ENCODE measurements at places on chromosomes 11 and 22.

- no peak for DNase-seq
Observed at GRCh38 chr11:7604331-7604955, 68.9 kb downstream of the CYB5R2 start.

- DNase-seq, result no peak
Observed at GRCh38 chr22:46350646-46351045, 15.1 kb downstream of the TRMU start.

GRCh38 chr11:72189455-72190250, 2.3 kb upstream of the FOLR1 start:
- DNase-seq, result peak; percentile 81

GRCh38 chr11:3866206-3866605, 10.7 kb downstream of the STIM1 start:
- DNase-seq, result no peak

DNA sequence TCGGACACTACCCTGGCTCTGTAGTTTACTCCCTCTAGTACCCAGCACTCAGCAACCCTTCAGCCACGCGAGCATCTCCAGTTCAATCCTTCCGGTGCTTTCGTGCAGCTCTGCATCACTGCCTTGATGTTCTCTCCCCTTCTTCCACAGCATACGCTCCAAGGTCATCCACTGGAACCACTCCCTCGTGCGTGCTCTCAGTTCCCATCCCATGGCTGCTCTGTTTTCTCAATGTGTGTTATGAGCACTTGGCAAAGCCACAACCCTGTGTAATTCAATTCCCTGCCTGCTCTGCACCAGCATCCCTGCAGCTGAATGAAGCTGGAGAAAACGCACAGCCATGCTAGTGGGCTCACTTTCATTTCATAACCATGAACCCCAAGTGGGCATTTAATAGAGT, 38.5 kb upstream of the NFRKB start:
- no peak for DNase-seq

GRCh38 chr11:38900211-38900610, 2302.2 kb upstream of the RAG2 start:
- DNase-seq, result no peak

Data from myocyte (in vitro differentiated cells).